Fibroblast of skin of left biceps (primary cell): ENCODE measurements at places on chromosomes 4 and X.

GRCh38 chr4:11189756-11190155 is 238.9 kb downstream of the HS3ST1 start:
- DNase-seq, result no peak

DNA sequence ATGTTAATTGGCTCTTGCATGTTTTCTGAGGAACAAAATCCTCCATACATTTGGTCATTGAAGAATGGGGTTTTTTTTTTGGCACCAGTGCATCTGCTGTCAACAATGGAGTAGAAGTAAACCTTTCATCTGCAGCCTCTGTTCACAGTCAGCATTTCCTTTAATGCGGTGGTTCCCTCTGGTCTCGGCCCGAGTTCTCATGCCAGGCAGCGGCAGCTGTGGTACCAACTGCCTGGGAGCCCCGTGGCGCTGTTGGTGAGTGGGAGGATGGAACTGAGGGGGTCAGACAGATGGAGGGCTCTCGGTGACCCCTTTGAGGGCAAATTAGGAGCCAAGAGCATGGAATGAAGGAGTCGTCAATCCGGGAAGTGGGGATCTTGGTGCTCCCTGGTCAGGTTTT is 114.7 kb downstream of the AFF1 start:
- DNase-seq, result no peak

DNA sequence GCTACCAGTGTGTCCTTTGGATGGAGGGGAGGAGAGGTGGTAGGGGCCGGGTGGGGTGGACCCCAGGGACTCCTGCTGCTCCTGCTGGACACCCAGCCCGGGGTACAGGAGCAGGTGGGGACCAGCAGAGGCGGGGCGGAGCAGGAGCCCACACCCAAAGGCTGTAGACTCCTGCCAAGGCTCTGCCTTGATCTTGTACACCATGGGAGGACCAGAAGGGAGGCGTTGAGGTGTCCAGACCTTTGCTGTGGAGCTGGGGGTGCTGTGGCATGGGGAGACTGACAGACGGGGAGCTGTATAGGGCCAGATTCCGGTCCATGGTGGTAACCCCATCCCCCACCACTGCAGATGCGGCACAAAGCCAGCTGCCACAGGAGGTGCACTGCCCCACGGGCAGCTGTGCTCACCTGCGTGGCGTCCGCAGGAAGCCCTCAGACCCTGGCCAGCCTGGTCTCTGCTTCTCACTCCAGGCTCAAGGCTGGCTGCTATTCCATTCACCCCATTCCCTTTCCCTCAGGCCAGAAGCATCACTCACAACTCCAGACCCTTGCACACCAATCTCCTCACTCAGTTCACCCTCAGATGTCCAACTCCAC is 5.0 kb upstream of the SLC26A1 start:
- DNase-seq, result no peak

DNA sequence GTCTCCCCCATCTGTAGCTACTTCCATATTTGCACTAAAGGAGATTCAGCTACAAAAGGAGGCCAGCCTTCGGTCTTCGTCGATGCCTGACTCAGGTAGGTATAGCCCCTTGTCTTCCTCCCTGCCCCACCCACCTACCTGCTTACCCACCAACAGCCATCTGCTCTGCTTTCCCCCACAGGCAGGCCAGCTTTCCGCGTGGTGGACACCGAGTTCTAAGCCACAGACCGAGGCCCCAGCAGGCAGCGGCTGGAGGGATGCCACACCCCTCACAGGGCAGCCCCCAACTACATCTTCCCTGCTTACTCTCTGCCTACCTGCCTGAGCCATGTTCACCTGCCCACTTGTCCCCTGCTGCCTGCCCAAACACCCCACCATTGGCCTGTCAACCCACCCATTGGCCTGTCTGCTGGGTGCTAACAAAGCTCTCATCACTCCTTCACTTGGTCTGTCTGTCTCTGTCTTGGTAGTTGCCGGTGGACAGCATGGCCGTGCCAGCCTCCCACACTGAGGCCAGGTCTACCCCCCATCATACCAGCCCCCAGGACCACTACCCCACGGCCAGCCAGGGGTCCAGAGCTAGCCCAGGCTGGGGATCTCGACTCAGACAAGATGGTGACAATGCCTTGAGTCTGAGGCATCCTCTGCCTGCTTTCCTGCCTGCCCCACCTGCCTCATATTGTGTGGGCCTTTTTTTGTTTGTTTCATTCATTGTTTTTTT is 4.1 kb upstream of the USP11 start:
- no peak for DNase-seq

- no peak for DNase-seq
Measured at GRCh38 chr4:150235808-150236271, 157.6 kb downstream of the DCLK2 start.

DNA sequence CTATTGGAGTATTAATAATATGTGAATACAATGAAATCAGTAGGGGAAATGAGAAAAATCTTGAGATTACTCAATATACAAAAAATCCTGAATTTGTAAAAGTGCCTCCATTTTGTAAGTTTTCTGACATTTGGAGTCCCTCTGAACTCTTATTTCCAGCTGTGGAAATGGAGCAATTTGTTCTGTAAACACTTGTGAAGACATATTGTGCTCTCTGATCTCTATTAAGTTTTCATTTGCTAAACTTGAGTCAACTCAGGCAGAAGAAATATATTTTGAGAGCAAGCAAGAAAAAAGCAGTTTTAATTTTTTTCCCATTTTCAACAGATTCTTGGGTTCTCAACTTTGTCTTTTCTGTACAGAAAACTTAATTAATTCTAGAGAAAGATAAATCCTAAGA is 51.4 kb upstream of the PCDH18 start:
- no peak for DNase-seq

DNA sequence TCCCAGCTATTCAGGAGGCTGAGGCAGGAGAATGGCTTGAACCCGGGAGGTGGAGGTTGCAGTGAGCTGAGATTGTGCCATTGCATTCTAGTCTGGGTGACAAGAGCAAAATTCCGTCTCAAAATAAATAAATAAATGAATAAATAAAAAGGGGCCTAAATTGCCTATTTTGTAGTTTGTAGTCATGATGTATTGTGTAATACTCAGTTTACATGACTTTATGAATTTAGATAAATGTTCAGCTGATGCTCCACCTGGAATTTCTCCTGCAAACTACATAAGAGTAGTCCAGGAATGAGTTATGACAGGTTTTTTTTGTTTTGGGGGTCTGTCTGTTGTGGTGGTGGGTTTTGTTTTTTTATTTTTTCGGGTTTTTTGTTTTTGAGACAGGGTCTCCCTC is 31.1 kb downstream of the RBMX start:
- DNase-seq, result no peak

GRCh38 chrX:40209951-40210617 is 112.3 kb upstream of the BCOR start:
- no peak for DNase-seq

GRCh38 chr4:38368613-38369012 is 295.4 kb upstream of the KLF3 start:
- no peak for DNase-seq

DNA sequence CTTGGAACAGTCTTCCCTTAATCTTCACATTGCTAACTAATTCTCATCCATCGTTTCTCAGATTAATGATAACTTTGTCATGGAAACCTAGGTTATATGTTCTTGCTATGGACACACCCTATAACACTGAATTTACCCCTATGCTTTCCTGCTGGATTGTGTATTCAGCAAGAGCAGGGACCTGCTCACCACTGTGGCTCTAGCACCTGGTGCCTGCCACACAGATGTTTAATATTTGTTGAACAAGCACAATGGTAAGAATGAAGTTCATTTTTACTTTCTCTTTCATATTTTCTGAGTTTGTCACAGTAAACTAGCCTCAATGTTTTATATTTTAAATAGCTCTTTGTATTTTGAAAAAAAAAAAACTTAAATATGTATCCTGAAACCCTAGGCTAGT is 734.0 kb upstream of the DIAPH2 start:
- DNase-seq, result no peak

DNA sequence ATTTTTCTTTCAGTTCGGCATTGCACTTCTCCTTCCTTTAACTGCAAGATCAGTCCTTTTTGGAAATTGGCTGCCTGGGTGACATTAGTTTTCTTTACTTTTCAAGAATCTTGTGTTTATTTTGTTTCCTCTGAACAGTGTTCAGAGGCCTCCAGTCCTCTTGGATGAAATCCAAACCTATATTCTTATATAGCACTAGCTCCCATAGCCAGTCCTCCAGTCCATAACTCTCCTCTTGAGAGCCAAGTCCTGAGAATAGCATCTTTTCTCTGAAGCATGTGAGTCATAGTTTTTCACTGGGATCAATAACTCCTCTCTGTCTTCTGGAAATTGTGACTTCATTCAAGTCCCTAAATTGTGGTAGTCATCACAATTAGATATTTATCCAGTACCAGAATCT is 357.5 kb downstream of the RAPGEF2 start:
- no peak for DNase-seq

GRCh38 chr4:158192439-158193158 is 17.7 kb upstream of the TMEM144 start:
- no peak for DNase-seq

GRCh38 chr4:26839016-26839415 is 21.6 kb upstream of the STIM2 start:
- DNase-seq, result no peak

- DNase-seq, result no peak
Measured at GRCh38 chr4:101205916-101206315, 141.4 kb downstream of the PPP3CA start.

- no peak for DNase-seq
Measured at GRCh38 chrX:93985344-93986307, 311.6 kb downstream of the FAM133A start.

DNA sequence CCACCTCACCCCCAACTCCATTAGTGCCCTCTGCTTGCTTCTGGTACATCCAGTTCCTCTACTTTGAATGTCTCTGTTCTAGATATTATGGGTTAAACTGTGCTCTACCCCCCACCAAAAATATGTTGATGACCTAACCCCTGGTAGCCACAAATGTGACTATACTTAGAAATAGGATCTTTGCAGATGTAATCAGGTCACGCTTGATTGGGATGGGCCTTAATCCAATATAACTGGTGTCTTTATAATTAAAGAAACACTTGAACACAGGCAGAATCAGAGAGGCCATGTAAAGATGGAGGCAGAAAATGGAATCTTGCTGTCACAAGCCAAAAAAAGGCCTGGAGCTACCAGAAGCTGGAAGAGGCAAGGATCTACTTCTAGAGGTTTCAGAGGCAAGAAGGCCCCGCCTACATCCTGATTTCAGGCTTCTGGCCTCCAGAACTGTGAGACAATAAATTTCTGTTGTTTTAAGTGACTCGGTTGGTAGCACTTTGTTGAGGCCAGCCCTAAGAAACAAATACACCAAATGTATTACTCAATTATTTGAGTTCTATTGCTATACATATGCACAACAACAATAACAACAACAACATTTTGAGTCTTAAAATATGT is 220.0 kb downstream of the PPP3CA start:
- DNase-seq, result no peak

- no peak for DNase-seq
Measured at GRCh38 chrX:95662200-95662599, 1022.4 kb upstream of the DIAPH2 start.

DNA sequence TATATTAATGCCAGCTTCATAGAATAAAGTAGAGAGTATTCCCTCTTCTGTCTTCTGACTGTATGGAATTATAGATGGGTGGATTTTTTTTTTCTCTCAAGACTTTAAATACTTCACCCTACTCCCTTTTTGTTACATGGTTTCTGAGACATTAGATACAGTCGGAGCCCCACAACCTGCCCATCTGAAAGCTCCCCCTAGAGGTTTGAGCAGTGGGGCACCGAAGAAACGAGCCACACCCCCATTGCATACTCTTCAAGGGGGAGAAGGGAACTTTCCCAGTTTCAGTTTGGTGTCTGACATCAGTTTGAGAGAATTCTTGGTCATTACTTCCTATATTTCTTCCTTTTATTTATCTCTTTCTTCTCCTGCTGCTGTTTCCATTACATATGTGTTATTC is 437.6 kb upstream of the AGA start:
- no peak for DNase-seq

- DNase-seq, result no peak
Measured at GRCh38 chr4:162403932-162404331, 240.1 kb upstream of the FSTL5 start.

GRCh38 chr4:155403886-155404285 is 27.1 kb upstream of the MAP9 start:
- peak; percentile 39 for DNase-seq

DNA sequence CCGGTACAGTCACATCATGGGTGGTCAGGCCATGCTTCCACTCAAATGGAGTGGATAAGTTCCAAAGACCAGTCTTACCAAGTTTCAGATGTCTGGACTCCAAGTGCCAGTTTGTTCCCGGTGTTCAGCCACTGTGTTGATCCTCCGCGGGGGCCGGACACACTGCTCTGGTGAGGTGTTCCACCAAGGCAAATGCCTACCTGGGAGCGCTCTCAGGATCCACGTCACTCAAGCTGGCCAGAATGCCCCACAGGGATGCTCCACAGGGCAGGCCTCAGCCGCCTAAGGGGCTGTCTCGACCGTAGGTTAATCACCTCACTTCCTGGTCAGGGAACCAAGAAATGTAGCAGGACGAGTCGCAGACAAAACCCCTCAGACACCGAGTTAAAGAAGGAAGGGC is 258.0 kb upstream of the GRID2 start:
- no peak for DNase-seq

DNA sequence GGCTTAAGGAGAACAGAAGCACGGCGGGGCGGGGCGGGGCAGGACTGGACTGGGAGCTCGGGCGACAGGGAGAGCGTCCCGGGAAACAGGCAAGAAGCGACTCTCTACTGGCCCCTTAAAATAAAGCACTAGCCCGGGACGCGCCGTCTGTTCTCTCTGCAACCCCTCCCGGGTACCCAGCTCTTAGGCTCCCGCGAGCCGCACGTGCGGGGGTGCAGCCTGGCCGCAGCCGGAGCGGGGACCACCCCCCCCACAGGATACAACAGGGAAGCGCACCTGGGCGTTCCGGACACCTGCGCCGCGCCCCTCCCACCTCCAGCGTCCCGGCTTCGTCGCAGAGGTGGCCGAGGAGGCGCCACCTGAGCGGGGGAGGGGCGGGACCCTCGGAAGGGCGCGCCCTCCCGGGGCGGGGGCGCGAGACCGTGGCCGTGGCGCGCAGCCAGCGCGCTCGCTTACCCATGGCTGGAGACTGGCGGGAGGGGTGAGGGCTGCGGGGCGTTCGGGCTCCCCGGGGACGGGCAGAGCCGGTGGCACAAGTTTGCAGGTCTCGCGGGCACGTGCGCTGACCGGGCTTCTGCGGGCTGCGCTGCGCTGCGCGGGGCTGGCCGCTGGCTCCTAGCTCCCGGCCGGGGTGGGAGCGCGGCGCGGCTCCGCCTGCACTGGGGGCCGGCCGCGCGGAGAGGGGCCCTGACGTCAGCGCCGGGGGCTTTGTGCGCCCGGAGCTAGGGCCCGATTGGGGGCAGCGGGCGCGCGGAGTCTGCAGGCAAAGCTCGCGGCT is 91.5 kb downstream of the GEMIN8 start:
- DNase-seq, result no peak

GRCh38 chr4:169774466-169775445 is 17.0 kb upstream of the HPF1 start:
- no peak for DNase-seq

GRCh38 chr4:184978211-184978610 is 40.1 kb upstream of the HELT start:
- no peak for DNase-seq

DNA sequence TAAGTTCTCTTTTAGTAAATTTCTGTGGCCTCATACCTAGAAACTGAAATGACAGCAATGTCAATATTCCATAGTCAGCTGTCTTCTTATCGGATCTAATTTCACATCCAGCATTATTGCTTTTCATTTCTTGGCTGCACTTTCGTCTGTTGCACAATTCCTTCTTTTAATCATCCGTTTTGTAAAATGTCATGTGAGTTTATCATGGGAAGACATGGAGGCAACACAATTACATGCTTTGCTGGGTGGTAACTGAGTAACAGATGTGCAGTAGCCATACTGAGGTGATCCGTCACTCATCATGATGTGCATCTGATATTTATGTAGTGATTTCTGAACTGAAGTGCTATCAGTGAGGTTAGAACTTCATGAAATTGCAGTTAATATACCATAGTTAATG is 68.3 kb upstream of the SLC7A11 start:
- DNase-seq, result peak; percentile 18
